ENCODE measurements at places on chromosomes 5 and 9.

- DNase-seq, result no peak
These were observed 17.1 kb downstream of the DAP start for GRCh38 chr5:10743951-10744350.

DNA sequence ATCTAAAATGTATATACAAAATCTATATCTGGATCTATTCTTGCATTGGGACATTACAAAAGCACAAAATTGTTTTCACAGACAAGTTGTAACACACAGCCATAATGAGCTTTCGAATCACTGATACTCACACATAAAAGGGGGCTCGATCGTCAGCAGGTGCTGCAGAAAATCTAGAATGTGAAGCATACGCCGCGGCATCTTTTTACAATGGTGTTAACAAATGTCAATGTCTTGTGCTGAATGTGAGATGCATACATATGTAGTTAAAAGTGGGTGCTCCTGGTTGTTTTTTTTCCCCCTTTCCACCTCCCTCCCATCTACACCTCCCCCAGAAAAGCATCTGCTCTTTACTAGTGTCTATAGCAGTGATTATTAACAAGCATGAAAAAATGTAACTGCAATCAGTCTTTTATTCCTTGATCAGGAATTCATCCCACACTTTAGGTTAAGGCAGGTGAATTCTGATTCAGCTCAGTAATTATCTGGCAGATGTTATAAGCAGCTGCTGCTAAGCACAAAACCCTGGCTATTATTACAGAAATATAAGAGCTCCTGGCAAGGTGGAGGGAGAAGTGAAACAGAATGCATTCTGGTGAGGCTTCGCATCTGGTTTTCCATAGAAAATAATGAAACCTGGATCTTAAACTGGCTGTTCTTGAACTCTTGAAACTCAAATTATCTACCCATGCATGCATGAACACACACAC is 114.1 kb downstream of the MPDZ start:
- DNase-seq, result no peak

DNA sequence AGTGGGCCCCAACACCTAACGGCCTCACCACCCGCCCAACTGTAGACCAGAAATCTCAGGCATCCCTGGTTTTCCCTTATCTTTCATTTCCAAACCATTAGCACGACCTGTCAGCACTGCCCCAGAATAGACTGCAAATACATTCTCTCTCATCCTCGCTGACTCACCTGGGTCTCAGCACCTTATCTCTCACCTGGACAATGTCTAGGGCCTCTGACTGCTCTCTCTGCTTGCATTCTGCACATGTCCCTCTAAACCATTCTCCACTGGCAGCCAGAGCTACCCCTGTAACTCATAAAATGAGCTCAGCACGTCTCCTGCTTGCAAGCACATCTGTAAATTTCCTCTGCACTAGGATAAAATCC is 12.7 kb downstream of the CKMT2 start:
- DNase-seq, result no peak

DNA sequence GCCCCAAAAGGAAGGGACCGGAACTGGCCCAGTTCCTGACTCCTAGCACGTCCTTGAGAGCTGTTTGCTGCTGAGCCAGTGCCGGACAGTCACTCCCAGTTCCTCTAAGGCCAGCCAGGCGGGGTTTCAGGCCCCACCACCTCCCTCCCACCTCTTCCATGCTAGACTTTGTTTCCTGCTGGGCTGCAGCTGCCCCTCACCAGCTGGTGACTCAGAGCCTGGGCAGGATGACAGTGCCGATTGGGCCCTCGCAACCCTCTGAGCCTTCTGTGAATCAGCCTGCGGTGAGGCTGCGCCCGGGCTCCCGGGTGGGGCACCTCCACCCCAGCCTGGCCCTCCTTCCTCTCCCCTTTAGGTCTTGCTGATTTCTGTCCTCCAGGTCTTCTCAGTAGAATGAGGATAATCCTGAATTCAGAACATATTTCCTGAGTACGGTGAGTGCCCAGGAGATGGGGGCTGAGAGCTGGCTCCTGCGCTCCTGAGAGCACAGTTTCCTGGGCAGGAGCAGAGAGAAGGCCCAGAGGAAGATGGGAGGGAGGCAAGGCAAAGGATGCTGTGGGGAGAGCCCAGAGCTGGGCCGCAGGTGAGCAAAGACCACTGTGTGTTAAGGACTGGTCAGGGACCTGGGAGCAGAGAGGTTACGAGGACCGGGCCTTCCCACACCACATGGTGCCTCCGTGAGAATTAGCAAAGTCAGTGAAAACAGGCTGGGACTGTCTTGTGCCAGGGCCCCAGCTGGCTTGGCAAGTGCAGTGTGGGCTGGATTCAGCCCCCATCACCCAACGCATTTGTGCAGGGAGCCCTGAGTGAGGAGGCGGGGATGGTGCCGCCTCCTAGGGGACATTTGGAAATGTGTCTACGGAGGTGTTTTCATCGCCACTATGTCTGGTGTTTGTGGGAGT is 32.9 kb upstream of the STXBP1 start:
- DNase-seq, result no peak

DNA sequence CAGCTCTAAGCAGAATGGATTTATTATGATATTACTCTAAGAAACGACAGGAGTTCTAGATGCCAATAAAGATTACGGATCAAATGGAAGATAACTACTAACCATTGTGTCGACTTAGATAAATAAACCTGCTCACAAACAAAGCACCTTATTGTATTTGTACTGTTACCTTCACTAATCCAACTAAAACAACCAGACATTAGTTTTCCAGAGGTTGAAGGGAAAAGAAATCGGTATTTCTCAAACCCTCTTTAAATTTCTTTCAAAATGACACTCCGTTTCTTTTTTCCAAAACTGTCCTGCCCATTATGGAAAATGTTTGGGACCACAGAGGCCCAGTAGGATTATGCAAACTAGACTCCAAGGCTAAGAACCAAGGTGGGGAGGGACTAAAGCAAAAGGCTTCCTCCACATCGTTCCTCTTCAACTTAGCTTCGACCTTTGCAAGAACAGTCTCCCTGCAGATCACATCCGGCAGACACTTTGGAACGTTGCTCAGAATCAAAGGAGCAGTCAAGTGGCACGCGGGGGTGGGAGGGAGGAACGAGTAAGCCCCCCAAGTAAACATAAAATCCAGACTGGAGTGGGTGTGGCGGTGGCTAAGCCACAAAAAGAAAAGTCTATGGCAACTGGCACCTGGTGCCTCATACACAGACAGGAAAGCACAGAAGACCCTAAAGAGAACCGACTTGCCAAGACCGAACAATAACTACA is 2.7 kb downstream of the MLLT3 start:
- DNase-seq, result no peak

- no peak for DNase-seq
These were observed 82.1 kb downstream of the SLIT3 start for GRCh38 chr5:169218861-169219260.

Data from T47D (cell line).